ENCODE measurements at places on chromosomes 1 and 21. TPM values are rescaled to one million over a fixed set of nuclear protein-coding genes. Genes with fewer than 3 reads are reported as not detected.

Gene NBPF4
- total RNA-seq = not detected

Gene APP
- total RNA-seq = 154 TPM

Gene B3GALNT2
- 27.3 TPM for total RNA-seq

Gene FCRL2
- total RNA-seq = not detected

Gene CDCA8
- 2.2 TPM for total RNA-seq

Gene SESN2
- 2.6 TPM for total RNA-seq

DNA sequence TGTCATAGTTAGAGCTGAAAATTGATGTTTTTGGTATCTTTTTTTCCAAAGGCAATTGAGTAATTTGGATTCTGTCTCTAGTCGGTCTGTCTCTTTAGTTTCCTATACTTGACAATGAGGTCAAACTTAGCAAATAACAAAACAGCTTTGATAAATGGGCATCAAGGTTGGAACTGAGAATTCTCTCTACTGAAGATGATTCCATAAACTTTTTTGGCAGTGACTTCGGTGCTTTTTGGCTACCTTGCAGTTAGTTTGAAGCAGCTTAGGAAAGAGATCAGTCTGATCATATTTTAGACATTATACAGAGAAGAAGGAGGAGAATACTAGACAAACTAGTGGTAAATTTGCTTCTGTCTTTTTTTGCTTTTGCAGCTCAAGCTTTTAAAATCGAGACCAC is 559 bp downstream of the VCAM1 start:
- peak; percentile 67 for DNase-seq

DNA sequence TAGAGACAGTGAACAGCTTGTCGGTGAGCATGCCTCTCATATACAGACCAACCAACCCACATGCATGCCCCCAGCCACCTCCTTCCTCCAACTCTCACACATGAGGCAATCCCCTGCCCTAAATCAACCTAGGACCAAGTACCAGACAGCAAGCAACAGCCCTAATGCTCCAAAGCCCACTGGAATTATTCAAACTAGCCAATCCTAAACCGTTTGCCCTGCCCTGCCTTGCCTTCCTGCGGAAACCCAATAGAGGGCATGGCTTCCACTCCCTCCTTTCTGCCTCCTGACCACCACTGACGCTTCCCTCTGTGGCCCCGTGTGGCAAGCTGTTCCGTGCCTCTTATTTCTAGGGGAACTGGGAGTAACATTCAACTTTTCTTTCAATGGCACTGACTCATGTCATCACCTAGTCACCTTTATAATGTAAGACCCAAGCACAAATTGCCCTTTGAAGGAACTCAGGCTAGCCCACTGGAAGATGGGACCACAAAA is 129.3 kb upstream of the GJB5 start:
- no peak for DNase-seq

DNA sequence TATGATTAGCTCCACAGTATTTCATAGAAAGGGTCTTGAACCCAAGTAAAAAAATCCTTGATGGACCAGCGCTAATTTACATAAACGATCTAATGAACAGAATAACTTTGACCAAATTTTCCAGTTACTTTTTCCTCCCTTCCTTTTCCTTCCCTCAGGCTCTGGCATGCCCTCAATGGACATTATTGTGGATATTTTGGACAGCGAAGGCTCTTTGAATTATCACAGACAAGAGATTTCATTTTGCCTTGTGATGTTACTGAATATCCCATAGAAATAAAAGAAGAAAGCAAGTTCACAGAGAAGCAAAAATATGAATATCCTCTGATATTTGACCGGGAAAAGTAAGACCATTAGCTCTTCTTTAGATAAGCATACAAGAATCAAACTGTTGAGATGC is 60.3 kb upstream of the EXO1 start:
- DNase-seq = peak; percentile 2

DNA sequence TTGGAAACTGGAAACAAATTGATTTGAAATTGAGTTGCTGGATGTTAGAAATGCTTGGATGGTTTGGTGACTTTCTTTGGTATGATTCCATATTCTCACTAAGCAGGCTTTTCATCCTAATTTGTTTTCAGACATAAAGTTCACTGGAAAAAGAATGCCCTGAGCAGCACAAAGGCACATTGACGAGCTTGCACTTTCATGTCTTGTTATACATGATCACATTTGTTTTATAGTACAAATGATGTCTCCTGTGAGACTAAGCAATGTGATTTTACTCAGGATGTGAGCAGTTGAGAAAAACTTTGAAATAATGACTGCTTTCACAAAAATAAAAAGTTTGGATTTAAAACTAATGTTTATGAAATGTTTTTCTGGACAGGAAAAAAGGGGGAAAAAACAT is 63.6 kb downstream of the KCNT2 start:
- peak; percentile 85 for DNase-seq

GRCh38 chr1:85343213-85343611 is 66.8 kb upstream of the BCL10 start:
- DNase-seq = peak; percentile 82

DNA sequence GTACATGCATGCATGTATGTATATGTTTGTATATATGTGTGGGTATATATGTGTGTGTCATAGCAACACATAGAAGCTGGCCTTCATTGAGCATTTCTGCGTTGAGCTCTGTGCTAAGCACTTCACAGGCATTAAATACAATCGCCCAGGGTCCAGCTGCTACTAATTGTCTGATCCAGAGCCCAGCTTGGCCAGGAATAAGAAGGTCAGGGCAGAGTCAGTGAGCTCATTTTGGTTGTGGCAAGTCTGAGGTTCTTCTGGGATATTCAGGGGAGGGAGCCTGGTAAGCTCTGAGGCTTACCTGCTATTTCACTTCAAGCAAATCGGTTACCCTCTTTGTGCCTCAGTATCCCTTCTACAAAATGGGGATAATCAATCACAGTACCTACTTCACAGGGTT is 59.6 kb downstream of the FOXO6 start:
- DNase-seq = peak; percentile 72
